Stimulated activated CD8-positive, alpha-beta memory T cell treated with anti-CD3 and anti-CD28 coated beads, Interleukin-7, amount 100 ng/mL, for 1 hour (primary cell): ENCODE measurements at places on chromosomes 2 and 18.

DNA sequence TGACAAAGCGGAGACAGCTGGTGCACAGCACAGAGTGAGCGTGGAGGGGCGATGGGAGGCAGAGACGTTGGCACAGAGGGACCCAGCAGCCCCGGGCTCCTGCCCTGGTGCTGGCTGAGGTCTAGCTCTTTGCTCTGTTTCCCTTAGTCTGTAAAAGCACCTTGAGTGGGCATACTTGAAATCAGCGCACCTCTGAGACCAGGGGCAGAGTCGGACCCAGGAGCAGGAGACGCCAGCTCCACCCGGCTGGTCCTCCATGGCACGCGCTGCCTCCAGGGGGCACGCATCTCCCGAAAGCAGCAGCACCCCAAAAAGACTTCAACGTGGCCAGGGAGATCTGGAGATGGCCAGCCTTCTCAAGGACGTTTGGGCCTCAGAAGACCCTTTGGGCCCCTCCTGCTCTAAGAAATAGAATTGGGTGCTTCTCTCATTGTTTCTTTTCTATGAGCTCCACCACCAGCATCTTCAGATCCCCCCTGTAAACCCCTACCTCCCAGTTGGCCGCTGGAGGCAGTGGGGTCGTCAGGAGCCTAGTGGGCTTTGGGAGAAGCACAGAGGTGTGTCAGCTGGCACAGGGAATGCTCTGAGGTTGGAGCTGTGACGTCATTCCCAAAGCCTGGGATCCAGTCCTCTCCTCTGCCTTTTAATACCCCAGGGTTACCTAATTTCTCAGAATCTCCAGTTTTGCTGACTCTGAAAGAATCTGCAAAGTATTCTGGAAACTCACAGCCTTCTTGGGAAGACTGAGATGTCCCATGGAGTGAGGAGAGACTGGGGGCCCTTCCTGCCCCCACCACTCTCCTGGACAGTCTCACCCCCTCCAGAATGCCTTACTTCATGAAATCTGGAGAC, 58.9 kb downstream of the CIB4 start:
- DNase-seq, result no peak

DNA sequence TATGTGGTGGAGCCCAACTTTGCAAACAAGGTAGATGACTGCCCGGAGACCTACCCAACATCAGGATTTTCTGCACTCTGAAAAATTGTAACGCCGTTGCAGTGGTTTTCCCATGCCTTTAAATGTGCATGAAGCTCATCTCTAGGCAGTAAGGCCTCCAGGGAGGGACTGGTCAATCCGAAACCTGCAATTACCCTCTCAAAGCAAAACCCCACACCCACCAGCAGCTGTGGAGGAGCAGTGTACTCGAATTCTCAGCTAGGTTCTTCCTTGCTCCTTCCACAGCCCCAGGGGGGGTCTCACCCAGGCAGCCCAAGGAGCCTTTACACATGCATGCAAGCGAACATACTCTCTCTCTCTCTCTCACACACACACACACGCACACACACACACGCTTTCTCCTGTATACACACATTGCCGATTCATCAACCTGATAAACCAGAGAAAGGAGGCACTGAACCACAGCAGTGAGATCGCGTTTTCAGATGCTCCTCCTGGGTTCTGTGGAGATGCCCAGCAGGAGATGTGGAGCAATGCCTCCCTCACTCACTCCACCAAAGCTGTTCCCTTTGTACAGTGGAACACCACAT, 109.2 kb downstream of the VIT start:
- no peak for DNase-seq

DNA sequence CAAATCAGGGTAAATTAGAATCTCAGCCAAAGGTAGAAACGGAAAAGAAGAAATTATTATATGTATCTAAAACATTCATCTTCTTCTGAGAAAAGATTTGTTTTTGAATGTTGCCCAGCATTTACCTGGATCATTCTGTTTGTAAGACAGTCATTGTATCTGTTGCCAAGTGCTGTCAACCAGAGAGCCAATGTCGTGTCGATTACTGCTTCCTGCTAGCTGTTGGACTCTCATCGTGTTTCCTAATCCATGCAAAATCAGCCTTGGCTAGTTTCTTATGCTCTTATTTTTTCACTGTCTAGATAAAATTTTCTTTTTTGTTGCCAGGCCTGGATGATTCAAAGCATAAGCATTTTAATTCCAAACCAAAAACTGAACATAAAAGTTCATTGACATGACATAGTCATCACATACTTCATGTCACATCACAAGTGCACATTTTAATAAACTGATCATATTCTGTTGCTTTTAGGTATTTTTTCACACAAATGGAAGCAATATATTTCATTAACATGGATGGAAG, 202.3 kb downstream of the KCNH7 start:
- no peak for DNase-seq

DNA sequence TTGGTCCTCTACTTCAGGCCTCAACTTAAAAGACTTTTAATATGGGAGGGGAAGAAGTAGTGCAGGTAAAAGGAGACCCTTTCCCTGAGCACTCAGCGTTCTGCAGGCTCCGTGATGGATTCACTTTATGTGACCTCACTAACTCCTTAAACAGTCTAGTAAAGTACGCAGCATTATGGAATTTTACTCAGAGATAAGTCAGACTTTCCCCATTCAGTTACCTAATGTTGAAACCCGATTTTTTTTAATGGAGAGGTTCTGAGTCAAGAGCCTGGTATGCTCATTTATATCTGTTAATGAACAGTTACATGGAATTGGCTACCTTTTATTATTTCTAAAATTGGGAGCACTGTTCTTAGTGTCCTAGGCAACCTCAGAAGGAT, 34.1 kb downstream of the RASGRP3 start:
- DNase-seq, result no peak

- DNase-seq, result no peak
Observed at GRCh38 chr2:37753758-37754157, 82.3 kb upstream of the CDC42EP3 start.

GRCh38 chr2:156394033-156394741, 42.0 kb upstream of the GPD2 start:
- no peak for DNase-seq

GRCh38 chr18:9147440-9148202, 11.0 kb downstream of the ANKRD12 start:
- DNase-seq, result no peak

DNA sequence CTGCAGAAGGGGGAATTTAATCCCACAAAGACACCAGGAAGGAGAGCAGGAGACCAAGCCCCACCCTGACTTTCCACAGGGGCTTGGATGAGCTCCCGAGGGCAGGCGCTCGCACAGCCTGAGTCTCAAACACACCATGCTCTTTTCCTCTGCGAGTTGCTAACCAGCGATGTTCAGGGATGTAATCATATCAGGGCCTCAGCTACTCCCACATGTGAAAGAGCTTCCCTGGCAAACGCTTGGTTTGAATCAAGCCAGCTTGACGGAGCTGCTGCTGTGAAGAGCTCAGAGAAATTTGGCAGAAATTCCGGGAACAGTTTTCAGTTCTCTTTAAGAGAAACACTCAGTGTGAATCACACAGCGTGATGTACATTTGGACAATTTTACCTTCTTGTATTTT, 385.8 kb downstream of the GALR1 start:
- no peak for DNase-seq

- no peak for DNase-seq
Observed at GRCh38 chr2:126761981-126762878, 106.3 kb downstream of the GYPC start.

DNA sequence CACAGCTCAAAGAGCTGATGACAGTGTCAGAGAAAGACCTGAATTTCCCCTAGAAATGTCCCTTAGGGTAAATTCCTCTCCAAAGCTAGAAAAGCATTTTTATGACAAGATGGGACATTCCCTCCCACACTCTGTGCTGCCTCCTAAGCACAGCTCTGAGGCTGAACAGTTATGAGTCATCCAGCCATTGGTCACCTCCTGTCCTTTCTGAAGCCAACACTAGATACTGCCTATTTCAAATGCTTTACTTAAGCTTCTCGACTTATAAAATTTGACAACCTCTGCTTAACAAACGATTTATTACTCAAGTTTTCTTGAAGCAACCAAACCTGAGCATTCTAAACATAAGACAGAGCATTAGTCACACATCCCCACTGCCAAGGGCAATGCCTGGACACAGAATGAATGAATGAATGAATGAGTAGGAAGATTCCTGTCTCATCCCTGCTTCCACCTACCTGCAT, 35.4 kb downstream of the B4GALT6 start:
- DNase-seq, result no peak

GRCh38 chr18:59189746-59190145, 30.2 kb upstream of the GRP start:
- no peak for DNase-seq

DNA sequence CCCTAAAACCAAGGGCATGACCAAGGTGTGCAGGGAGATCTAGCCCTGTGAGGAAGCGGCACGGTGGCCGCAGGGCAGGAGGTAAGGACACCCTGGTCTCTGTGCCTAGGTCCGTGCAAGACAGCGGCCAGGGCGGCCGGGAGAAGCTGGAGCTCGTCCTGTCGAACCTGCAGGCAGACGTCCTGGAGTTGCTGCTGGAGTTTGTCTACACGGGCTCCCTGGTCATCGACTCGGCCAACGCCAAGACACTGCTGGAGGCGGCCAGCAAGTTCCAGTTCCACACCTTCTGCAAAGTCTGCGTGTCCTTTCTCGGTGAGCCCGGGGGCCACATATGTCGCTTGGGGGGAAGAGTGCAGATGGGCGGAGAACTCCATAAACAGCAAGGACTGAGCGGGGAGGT, 235.4 kb downstream of the ATAD2B start:
- DNase-seq, result no peak

GRCh38 chr2:157523270-157524247, 79.7 kb upstream of the CYTIP start:
- DNase-seq, result no peak

DNA sequence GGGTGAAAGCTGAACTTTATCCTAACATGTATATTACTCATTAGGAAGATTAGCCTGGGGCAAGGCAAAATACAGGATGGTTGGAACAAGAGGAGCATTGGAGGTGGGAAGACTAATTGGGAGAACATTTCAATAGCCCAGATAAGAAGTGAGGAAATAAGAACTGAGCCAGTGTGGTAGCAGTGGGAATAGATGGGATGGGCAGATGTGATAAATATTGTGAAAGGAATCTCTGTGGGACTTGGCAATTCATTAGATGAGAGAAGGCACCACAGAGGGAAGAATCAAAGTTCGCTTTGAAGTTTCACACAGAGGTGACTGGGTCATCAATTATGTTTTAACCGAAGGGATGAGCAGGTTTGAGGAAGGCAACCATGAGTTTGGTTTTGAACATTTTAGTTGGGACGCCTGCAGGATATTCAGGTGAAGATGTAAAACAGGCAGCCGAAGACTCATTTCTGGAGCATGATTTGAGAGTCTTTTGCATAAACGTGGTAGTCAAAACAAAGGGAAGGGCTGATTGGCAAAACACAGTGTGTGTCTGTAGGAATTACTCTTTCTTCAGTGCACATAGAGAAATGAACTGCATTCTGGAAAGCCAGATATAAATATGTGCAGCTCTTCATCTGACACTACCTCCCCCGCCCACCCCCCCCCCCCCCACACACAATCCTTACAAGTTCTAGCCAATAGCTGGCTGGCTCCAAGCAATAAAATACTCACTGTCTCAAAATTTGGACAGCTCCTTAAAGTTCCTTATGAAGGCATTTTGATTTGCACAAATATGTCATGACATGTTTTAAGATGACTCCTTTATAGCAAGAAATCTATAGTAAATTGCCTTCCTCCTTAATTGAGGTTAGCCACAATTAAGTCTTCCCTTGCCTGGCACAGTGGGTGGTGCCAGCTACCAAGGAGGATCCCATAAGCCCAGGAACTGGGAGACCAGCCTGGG, 1.9 kb upstream of the SLC1A4 start:
- no peak for DNase-seq

- no peak for DNase-seq
Observed at GRCh38 chr2:136407117-136407951, 289.4 kb upstream of the CXCR4 start.

GRCh38 chr2:12560618-12561017, 156.1 kb upstream of the TRIB2 start:
- no peak for DNase-seq

DNA sequence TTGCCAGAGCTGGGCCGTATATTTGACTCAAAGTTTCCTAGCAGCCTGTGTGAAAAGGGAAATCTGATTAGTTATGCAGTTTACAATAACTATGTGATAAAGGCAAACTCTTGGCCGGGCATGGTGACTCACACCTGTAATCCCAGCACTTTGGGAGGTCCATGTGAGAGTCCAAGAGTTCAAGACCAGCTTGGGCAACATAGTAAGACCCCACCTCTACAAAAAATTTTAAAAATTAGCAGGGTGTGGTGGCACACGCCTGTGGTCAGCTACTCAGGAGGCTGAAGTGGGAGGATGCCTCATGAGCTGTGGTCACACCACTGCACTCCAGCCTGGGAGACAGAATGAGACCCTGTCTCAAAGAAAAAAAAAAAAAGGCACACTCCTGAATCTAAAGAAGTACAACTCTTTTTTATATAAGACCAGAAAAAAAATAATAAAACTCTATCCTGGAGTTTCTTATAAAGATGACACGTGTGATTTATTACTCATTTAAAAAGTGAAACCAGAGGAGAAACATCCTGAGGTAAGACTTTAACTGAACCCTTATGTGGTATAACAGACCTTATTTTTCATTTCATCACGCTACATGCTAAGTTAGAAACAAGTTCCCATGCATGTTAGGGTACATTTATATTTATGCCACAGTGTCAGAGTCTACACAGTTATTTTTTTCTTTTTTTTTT, 32.6 kb upstream of the KCMF1 start:
- DNase-seq, result no peak

GRCh38 chr2:209141142-209141541, 282.7 kb upstream of the MAP2 start:
- DNase-seq, result no peak

- DNase-seq, result no peak
Observed at GRCh38 chr2:174667250-174667860, 69.8 kb upstream of the WIPF1 start.

DNA sequence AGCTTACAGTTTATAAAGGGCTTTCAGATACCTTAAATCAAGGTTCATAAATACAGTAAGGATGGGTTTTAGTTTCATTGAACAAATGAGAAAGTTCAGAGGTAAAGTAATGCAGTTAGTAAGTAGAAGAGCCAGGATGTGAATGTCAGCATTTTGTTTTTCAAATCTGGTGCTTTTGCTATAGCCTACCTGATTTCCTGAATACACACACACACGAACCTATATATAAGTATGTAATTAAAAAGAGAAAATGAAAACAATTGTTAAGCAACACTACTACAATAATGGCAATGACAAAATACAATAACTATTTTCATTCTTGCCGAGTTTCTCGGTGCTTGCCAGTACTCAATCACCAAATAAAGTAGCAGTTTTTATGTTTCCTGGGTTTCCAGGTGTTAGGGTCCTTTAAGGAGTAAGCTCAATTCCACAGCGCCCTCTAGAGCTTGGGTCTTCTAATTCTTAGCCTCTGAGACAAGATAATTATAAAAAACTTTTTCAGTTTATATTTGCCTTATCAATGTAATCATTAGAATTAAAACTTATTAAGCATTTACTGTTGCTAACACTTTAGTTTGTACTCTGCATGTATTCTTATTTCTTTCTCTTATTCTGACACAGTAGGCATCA, 512.9 kb upstream of the ACVR2A start:
- DNase-seq, result no peak

- DNase-seq, result no peak
Observed at GRCh38 chr18:49359732-49360444, 100.6 kb downstream of the DYM start.
